ENCODE measurements at places on chromosomes 6 and 20.

DNA sequence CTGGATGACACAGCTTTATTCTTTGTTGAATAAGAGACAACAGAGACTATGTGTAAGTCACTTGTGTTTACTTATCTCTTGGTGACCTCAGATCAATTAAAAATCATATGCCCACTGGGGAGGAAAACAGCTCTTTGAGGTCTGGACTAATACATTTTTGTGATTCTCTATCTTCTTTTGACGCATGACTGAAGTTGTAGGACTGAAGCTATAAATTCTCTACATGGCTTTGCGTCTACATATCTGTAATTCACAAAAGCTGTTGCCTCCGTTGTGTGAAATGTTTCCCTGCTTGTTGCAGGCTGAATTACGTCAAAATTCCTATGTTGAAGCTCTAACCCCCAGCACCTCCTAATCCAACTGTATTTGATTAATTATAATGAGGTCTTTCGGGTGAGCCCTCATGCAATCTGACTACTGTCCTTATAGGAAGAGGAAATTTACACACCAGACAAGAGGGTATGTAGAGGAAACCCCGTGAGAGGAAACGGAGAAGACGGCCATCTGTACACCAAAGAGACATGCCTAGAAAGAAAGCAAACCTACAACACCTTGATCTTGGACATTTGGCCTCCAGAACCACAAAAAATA, 481.6 kb downstream of the PRKN start:
- DNase-seq: no peak

DNA sequence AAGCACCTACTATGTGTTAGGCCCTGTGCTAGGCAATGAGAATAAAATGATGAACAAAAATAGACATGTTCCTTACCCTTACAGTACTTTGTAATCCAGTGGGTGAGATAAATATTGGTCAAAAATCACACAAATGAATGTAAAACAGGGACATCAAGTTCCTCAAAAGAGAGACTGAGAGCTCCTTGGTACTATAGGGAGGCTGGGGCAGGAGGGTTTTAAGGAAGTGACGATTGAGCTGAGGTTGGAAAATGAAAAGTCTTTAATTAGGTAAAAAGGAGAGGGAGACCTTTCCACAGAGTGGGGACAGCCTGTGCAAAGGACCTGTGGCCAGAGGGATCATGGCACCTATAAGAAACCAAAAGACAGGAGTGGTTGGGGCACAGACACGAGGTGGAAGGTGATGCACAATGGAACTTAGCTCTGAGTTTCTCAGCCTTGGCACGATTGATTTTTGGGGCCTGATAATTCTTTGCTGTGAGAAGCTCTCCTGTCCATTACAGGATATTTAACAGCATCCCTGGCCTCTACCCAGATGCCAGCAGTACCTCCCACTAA, 140.3 kb downstream of the CEP57L1 start:
- DNase-seq: no peak

DNA sequence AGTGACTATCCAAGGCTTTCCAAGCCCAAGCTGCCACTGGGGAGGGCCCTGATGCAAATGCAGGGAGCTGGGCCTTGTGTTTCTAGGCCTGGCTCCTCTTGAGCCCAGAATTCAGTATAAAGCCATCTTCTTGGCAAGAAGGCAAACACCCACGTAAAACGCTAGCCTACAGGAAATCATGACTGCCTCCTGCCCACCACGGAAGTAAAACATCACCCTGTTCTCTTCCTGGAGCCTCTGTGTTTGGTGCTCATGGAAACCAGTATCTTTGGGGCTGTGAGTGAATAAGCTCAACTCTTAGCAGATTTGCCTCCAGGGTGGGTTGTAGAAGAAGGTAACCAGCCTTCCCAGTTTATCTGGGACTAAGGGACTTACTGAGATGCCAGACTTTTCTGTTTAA, 271.0 kb downstream of the ZNF217 start:
- DNase-seq: peak; percentile 13

DNA sequence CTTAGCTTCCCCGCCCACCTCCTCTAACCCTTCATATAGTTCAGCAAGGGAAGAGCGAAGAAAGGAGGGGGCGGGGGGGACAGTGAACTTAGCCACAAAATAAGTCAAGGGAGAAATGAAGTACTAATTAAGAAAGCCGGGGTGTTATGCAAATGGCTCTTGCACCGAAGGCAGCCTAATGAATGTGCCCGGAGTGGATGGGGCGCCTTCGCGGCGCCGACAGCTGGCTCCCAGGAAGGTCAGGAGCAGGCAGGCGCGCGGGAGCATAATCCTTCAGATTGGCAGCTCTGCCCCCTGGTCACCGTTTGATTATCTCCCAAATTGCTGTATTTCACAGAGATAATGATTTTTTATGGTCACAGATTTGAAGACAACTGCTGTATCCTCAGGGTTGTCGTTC, 395.1 kb downstream of the TFAP2B start:
- DNase-seq: no peak

DNA sequence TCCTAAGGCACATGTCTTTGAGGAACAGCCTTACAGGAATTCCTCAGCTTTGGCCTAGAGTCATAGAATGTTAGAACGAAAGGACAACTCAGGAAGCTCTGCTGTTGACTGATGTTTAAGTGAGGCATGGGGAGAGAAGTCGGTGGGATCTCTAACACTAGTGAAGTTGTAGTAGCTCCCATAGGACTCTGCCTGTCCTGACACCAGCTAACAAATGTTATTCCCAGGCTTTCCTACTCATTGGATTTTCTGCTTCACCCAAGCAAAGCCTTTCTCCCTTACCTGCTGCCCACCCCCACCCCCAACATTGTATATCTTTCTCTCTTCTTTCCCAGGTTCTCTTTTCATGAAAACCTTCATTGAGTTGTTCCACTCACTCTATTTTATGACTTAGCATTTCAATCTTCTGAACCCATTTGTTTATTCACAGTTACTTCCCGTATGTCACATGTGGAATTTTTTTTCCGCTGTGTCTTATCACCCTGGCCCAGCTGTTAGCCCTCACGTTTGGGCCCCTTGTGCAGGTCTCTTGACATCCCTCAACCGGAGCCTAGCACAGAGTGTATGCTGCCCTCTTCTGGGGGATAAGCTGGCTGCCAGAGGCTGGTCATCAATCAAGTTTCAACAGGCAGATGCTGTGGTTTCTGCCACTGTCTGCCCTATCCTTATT, 39.2 kb upstream of the RNF8 start:
- peak; percentile 24 for DNase-seq

GRCh38 chr6:71250099-71250602, 38.5 kb upstream of the OGFRL1 start:
- no peak for DNase-seq

DNA sequence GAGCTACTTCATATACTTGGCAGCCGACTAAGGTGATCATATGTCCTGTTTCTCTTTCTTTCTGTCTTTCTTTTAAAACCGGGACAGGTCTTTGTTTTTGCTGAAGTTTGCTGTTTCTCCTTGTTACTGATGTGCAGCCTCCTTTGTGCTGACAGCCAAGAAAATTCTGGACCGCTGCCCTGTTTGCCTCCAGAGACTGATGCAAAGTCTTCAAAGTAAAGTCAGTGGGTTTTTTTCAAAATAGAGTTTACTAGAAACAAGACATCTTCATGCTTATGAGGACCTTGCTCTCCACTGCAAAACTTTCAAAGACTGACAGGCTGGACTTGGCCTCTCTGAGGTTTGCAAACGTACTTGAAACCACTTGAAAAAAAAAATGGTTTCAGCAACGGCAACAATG, 510.5 kb upstream of the MAP3K7 start:
- no peak for DNase-seq

DNA sequence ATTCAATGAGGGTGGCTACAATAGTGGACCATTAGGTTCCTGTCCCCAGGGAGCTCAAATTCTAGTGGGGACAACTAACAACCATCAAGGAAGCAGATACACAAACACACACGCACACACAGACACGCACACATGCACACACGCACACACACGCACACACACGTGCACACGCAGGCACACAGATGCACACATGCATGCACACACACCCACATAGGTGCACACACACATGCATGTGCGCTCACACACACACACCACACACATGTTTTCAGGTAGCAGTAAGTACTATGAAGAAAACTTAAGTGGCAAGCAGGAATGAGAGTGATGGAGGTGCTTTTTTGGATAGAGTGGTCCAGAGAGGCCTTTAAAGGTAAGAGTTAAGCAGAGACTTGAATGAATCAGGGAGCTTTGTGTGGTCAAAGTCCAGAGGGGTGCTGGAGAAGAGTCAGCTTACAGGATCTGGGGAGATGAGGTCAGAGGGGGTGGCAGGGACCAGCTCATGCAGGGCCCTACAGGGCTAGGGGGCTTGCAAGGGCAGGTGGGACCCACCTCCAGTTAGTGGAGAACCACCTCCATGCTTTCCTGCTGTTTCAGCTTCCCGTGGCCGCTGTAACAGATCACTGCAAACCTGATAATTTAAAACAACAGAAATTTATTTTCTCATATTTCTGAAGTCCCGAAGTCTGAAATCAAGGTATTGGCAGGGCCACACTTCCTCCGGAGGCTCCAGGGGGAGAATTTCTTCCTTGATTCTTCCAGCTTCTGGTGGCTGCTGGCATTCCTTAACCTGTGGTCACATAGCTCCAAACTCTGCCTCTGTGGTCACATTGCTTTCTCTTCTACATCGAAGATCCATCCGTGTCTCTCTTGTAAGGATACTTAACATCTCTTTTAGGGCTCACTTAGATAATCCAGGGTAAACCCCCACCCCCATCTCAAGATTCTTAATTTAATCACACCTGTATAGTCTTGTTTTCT, 6.9 kb upstream of the NSFL1C start:
- no peak for DNase-seq

GRCh38 chr6:139649732-139650131, 275.3 kb upstream of the CITED2 start:
- DNase-seq: no peak

- DNase-seq: no peak
Observed at GRCh38 chr20:19915111-19915798, 101.9 kb upstream of the NAA20 start.

DNA sequence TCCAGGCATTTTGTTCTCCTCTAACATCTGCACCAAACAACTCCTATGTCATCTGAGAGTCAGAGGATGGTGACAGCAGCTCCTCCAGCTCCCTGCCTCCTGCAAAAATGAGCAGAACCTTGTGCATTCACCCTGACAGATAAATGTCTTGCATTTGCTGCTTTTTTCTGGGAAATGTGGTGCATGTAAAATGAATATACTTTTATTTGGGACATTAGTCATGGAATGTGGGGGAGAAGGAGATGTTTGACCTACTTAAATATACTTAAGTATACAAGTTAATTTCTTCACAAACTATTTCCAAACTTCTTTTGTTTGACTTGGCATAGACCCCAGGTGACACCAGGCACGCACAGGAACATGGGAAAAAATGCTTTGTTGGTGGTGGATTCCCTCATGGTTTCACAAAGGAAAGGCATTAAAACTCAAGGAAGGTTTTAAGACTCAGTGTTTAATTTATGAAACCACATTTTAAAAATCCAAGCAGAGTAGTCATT, 181.8 kb upstream of the MCHR2 start:
- DNase-seq: no peak

- DNase-seq: no peak
Observed at GRCh38 chr6:154306696-154307095, 49.9 kb downstream of the IPCEF1 start.

GRCh38 chr6:20692023-20692422, 157.8 kb downstream of the CDKAL1 start:
- no peak for DNase-seq

- no peak for DNase-seq
Observed at GRCh38 chr6:34360556-34360955, 31.9 kb downstream of the NUDT3 start.

GRCh38 chr20:51189814-51190782, 167.2 kb upstream of the KCNG1 start:
- no peak for DNase-seq

GRCh38 chr6:131103901-131104300, 31.4 kb upstream of the AKAP7 start:
- no peak for DNase-seq

DNA sequence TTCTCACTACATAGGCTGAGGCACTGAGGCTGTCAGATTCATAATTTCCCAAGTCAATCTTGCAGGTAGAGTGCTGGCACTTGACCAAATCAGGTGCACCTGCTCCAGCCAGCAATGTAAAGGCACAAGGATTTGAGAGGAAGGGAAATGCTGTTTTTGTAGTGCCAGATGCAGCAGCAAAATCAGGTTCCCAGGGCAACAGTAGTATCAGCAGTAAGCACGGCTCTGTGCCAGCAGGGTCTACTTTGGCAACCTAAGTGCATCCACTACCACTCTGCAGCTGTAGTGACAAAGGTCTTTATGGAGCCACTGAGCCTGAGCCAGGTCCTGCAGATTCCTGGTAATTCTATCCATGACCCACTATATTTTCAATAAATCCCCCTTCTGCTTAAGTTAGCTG, 329.5 kb downstream of the TPBG start:
- DNase-seq: no peak

DNA sequence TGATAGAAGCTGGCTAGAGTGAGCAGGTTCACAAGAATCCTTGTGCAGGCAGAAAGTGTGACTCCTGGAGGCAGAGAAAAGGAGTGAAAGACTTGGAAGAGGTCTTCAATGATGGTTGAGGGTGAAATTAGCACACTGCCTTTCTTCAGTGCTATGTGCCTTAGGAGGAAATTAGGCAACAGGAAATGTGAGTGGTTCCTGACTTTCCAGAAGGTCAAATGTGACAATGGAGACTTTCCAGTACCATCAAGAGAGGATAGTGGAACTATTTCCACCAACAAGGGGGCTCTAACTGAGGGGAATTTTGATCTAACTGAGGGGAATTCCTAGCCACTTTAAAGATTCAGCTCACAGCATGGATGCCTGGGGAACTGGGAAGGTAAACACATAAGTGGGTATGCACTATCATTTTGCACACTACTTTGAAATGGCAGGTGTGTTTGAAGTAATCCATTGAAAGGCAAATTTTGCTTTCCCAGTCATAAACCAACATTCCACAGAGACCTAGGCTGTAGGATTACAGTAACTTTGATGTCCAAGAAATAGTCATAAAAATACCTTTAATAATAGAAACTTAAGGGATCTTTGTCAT, 90.0 kb downstream of the PERP start:
- no peak for DNase-seq

GRCh38 chr20:57205606-57206219, 60.7 kb downstream of the BMP7 start:
- DNase-seq: no peak

DNA sequence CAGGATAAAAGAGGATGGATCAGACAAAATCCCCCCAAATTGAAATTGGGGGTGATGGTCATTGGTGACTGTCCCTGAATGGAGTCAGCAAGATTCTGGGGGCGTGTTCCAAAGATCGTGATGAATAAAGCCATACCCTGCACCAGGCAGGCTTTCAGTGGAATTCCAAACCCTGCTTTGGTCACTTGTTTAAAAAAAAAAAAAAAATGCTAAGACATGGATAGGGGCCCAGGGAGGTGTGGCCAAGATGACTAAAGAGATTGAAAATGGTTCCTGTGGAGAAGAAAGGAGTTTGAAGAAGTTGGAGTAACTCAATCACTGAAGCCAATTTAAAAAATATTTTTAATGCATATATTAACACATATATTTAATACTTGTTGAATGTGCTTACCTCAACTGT, 161.4 kb upstream of the KCNG1 start:
- no peak for DNase-seq

GRCh38 chr6:14751645-14752175, 494.2 kb upstream of the JARID2 start:
- DNase-seq: no peak
